Stimulated activated CD8-positive, alpha-beta memory T cell treated with anti-CD3 and anti-CD28 coated beads, Interleukin-4, amount 100 ng/mL, for 4 hours (primary cell): ENCODE measurements at places on chromosomes 7 and 10.

- DNase-seq: no peak
Observed at GRCh38 chr10:93272884-93273675, 199.4 kb downstream of the CYP26A1 start.

DNA sequence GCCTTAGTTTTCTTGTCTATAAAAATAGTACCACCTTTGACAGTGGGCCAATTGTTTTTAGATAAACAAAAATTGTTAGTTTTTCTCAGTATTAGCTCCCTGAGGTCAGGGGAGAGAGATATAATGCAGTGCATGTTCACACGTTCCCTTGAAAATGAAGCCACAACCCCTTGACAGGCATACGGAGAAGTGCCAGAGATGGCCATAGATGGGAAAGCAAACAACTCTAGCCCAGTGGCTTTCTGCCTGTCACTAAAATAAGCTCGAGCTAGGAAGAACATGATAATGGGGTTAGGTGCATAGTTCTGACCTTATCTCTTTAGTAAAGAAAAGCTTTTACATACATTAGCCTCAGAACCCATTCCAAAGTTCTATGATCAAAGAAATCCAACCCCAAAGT is 124.9 kb downstream of the CHRM2 start:
- no peak for DNase-seq

- no peak for DNase-seq
Observed at GRCh38 chr7:1311406-1312135, 78.9 kb downstream of the UNCX start.

DNA sequence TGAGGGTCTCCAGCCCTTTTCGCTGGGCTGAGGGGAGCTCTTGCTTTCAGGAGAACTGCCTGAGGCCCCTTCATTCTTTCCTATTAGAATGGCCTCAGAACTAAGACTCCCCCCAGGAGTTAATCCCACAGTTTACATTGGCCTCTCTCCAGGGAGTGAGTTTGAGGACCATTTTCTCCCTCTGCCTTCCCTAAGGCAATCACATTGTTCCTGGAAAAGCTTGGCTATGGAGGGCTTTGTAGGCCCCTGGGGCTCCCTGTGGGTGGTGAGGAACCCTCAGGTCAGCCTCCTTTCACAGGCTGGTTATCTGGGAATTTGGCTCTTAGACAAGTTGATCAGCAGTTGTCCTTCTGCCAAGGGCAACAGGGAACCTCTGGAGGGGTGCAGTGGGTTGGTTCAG is 343.7 kb downstream of the RPS24 start:
- no peak for DNase-seq

- DNase-seq: no peak
Observed at GRCh38 chr10:123580426-123580825, 85.7 kb upstream of the GPR26 start.
